WTC11 (cell line): ENCODE measurements at places on chromosomes 3 and 15.

GRCh38 chr3:186180151-186180550, 71.3 kb upstream of the ETV5 start:
- DNase-seq = no peak

DNA sequence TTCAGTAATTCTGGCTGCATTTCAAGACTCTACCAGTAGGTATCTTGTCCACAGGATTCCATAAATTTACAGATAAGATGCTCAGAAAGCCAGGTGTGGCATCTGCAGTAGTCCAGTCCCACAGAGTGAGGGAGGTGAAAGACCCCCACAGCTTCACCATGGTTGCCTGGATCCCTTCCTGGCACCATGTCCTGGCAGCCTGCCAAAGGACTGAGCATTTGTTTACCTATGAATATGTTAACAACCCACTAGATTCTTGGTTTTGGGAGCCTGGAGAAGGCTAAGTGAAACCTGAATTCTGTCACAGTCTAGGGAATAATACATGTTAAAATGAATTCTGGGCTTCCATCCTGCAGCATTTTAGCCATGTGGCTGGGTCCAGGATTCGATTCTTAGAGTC, 14.9 kb downstream of the CHST2 start:
- DNase-seq = no peak

DNA sequence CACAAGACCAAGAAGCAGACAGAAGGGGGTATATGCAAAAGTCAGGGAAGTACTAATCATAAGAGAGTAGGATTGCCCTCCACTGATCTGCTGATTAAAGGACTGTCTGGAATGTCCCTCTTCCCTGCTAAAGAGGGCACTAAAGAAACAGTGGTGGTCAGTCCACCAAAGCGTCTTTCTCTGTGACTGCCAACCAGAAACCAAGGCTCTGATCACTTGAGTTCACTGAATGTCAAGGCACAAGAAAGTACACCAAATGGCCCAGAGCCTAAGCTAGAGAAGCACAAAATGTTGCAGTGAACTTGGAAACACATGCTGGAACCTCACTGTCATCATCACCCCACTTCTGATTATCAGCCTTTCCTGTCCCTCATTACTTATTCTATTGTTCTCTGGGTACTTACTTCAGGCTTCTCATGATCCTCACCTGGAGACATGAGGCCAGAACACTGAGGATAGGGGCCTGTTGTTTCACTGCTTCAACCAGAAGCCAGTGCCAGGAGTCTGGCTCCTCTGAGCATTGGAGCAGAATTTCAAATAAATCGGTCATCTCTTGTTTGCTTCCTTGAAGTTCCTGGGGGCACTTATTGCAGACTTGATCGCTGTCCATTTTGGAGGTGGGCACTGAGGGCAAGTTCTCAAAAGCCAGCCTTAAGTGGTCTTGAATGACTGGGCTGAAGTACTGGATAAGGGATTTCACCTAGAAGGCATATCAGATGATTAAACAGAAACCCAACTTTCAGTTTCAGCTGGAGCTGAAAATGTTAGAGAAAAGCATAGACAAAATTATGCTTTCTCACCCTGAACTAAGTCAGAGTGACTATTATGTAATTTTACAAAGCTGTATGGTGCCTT, 58.9 kb downstream of the EIF3J start:
- no peak for DNase-seq

GRCh38 chr3:171356251-171356650, 104.0 kb downstream of the TNIK start:
- no peak for DNase-seq

- no peak for DNase-seq
Observed at GRCh38 chr3:95613993-95614392, 1200.4 kb upstream of the EPHA6 start.

DNA sequence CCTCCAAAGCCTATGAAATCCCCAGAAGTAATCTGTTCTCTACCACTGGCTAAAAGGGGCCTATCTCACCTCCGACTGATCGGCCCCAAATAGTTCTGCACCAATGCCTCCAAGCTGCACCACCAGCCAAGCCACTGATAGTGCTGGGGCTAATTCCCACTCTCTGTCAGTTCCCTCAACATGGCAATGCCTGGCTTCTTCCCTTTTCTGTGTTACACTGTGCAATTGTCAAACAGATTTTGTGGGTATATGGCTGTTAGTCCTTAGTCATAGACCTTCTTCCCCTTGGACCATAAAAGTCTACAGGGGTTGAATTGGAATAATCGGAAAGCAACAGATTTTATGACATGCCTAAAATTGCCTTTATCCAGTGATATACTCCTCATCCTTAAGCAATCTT, 9.3 kb upstream of the UBE2E2 start:
- no peak for DNase-seq
